ENCODE measurements at places on chromosomes 7 and 10.

- DNase-seq: peak; percentile 34
Observed at GRCh38 chr7:150901160-150902035, 49.1 kb downstream of the AOC1 start.

- no peak for DNase-seq
Observed at GRCh38 chr7:41037691-41038090, 665.2 kb downstream of the INHBA start.

DNA sequence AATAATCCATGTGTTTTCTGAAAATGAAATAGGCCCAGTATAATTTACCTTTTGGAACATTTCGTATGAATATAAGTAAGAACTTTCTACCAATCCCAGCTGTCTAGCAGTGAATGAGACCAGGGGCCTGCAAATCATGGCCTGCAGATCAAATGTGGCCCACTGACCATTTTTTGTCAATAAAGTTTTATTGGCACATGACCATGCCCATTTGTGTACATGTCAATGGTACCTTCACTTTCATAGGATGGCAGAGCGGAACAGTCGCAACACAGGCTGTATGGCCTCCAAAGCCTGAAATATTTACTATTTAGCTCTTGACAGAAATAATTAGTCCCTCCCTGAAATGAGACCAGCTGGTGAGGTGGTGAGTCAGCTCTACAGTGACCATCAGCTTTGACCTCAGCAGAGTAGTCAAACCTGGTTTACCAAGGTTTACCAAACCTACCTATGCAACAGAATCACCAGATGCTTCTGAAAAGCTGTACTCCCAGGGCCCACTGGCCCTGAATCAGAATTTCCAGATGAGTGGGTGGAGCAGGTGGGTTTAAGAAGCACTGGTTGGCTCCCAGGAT lies 13.8 kb upstream of the C10orf90 start:
- DNase-seq: no peak

- no peak for DNase-seq
Observed at GRCh38 chr7:35658606-35659201, 36.2 kb downstream of the HERPUD2 start.

DNA sequence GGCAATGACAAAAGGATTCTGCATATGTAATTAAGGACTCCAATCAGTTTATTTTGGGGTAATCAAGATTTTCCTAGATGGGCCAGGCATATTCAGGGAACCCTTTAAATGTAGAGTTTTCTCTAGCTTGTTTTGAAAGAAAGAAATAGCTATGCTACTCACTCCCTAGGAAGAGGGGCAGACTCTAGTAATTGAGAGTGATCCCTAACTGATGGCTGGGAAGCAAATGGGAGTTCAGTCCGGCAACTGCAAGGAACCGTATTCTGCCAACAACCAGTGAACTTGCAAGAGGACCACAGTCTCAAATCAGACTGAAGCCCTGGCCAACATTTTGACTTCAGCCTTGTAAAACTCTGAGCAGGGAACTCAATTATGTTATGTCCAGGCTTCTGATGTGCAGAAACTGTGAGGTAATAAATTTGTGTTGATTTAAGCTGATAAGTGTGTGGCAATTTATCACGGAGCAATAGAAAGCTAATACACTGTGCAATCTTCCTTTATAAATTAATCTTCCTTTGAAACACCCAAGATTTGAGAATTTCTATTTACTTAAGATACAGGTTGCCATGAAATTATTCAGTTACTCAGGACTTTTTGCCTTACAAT lies 14.0 kb downstream of the AOAH start:
- no peak for DNase-seq

- DNase-seq: no peak
Observed at GRCh38 chr10:45429790-45430189, 55.8 kb downstream of the ALOX5 start.

- DNase-seq: no peak
Observed at GRCh38 chr10:109889867-109890266, 33.4 kb downstream of the XPNPEP1 start.

All from right kidney (tissue), 9 donors.